ENCODE measurements at places on chromosomes 4 and X. TPM values are rescaled to one million over a fixed set of nuclear protein-coding genes. Genes with fewer than 3 reads are reported as not detected.

The TIGD4 gene
- total RNA-seq = 0.85 TPM

The TMEM154 gene
- total RNA-seq = not detected

The ARR3 gene
- total RNA-seq = not detected

The MAGEA4 gene
- total RNA-seq = not detected

The KLKB1 gene
- not detected for total RNA-seq

The TRIM75 gene
- total RNA-seq = not detected

The DUSP21 gene
- total RNA-seq = not detected

The HHIP gene
- total RNA-seq = 0.07 TPM

The INTS6L gene
- 9.8 TPM for total RNA-seq

- DNase-seq = no peak
These were observed 35.2 kb upstream of the SCD5 start for GRCh38 chr4:82833696-82834313.

GRCh38 chr4:22502895-22503814, 12.7 kb downstream of the ADGRA3 start:
- no peak for DNase-seq

- no peak for DNase-seq
These were observed 6.2 kb upstream of the STK32B start for GRCh38 chr4:5045097-5045496.

DNA sequence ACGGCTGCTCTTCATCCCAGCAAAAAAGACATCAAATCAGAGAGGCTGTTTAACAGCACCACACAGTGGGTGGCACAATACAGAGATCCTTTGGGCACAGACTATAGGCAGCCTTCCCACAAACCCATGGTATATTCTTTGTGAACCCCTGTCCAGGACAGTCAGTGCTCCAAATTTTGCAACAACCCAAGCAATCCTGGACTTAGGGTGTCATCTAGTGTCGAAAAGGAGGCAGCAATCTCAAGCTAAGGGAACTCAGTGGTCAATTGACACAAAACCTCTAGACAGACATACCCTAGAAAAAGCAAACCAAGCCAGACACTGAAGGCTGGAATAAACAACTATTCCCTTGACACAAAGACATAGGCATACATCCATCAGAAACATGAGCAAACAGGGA, 137.4 kb downstream of the BMP15 start:
- DNase-seq = no peak

DNA sequence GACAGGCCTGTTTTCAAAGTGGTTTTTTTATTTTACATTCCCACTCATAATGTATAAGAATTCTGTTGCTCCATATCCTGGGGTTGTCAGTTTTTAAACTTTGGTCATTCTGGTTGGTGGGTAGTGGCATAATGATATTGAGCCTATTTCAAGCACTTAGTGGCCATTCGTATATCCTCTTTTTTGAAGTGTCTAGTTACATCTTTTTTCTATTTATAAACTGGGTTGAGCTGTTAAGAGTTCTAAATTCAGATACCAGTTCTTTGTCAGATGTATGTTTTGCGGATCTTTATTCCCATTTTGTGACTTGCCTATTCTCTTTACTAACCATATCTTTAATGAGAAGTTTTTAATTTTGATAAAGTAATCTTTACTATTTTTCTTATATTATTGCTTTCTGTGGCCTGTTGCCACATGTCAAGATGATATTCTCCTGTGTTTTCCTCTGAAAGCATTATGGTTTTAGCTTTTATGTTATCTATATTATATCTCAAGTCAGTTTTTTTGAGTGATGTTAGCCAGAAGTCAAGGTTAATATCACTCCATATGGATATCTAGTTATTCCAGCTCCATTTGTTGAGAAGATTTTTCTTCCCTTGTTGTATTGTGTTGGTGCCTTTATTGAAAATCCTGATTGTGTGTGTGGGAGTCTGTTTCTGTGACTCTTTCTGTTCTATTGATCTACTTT, 110.9 kb downstream of the FHIP1A start:
- DNase-seq = no peak

GRCh38 chrX:17496407-17496806, 121.4 kb downstream of the NHS start:
- DNase-seq = peak; percentile 33

GRCh38 chr4:19002170-19002569, 980.6 kb upstream of the LCORL start:
- no peak for DNase-seq

- DNase-seq = peak; percentile 79
These were observed 46.4 kb downstream of the PAGE2 start for GRCh38 chrX:55135171-55135570.

DNA sequence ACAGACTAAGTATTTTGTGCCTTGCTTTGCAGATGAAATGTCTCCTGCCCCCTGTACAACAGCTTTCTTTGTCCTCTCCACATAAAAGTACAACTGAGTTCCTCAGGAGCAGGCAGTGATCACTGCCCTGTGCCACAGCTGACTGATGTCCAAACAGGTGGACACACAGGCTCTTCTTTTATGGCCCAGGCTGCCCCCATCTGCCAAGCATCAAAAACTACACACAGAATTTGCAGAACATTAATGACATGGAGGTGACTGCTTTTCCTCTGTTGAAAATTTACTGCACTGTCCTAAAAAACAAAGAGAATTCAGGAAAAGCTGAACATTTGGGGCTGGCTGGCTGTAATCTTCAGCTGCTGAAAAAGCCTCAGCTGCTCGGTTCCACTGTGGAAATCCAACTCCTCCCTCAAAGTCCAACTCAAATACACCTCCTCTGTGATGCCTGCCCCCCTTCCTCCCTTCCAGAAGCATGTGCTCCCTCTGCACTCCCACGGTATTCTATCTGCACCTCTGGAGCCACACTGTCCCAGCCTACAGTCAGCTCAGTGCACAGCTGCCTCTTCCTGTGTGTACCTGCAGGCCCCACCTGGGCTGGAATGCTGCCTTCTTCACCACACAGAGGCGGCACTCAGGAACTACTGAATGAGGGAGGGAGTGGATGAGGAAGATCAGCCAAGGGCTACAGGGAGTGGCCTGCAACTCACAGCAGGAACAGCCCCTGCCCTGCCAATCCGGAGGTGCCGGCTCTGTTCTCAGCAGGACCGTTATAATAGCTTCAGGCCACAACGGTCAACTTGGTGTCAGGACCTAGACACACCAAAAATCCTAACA, 10.3 kb downstream of the AFAP1 start:
- peak; percentile 76 for DNase-seq

DNA sequence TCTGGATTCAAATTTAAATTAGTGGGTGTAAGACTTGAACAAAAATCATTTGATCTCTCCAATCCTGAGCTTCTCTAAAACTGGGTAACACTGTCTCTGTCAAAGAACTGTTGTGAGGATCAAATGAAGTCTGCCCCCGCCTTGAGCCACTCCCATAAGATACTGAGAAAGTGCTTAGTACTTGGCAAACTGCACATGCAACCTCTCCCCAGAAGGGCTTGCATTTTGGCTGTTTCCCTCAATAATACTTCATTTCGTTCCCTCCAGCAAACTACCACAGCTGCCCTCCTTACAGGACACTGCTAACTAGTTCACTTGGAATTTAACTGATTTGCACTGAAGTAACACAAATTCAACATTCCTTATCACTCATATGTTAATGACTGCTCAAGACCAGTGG, 79.8 kb downstream of the APBB2 start:
- DNase-seq = no peak

DNA sequence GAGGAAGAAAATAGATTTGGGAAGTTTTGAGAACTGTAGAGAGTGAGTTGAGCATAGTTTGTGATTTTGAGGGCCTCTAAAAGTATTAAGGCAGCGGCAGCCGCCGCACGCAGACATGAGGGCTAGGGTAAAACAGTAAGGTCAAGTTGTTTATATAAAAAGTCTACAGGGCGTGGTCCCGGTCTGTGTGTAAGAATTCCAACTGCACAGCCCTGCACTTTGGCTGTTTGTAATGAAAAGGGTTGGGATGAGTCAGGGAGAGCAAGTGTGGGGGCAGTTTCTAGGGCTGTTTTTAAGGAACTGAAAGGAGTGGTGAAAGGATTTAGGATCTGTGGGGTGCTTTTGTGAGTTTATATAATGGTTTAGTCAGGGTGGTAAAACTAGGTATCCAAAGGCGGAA, 55.0 kb downstream of the BEX3 start:
- no peak for DNase-seq

Data from G401 (cell line).